ENCODE measurements at places on chromosomes 11 and 22.
A peak's percentile ranks its signal among the peaks of the same experiment; 100 is the strongest.

- no peak for DNase-seq
Observed at GRCh38 chr22:25485626-25486545, 78.6 kb upstream of the GRK3 start.

DNA sequence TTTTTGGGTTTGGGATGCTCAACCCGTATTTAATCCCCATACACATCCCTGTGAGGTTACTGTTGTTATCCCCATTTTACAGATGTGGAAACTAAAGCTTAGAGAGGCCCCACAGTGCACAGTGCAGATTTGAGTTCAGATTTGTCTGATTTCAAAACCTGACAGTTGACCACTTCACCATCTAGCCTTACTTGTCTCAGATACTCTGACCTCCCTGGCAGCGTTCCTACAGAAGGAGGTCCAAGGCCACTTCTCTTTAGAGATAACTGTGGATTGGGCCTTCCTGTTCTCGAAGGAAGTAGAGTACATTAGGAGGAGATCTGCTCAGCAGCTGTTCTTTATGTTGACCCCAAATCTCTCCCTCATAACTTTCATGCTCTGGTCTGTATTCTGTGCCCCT, 46.7 kb upstream of the CTTN start:
- no peak for DNase-seq

- DNase-seq: no peak
Observed at GRCh38 chr22:24408630-24409029, 18.8 kb upstream of the ADORA2A start.

DNA sequence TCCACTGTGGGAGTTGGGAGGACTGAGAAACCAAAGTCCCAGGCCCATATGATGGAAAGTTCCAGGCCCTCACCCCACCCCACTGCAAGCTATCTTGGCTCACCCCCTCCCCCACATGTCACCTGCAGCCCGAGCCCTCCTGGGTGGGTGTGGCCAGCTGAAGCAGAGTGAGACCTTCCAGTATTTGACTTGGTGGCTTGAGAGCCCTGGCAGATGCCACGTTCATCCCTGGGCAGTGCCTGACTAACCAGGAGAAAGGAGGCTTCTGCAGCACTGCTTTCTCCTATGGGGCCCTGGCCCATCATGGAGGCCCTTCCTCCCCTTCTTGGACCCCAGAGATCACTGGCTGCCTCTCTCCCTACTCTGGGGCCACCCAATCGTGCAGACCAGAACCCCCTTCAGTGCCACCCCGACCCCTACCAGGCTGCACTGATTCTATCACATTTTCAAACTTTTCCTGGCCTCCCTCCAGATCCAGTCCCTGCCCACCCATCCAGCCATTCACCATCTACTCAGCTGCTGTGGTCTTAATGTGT, 38.1 kb upstream of the WNT11 start:
- DNase-seq: no peak

GRCh38 chr11:18253233-18253632, 4.8 kb upstream of the SAA2 start:
- DNase-seq: no peak

GRCh38 chr11:106398502-106399075, 321.1 kb downstream of the AASDHPPT start:
- DNase-seq: no peak

DNA sequence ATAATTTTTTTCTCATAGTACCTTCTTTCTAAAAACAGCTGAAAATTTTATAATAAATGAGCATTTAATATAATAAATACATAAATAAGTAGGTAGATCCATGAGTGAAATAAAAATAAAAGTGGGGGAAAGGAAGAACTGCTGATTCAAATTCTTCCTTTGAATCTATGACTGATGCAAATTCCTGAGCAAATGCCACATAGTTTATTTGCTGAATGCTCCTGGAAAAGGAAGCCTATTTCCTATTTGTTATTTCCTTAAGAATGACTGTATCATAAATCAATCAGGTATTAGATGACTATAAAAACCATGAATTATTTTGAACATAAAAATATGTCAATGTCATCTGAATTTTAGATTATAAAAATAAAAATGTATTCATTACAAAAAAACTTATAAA, 16.6 kb downstream of the BTBD10 start:
- no peak for DNase-seq

DNA sequence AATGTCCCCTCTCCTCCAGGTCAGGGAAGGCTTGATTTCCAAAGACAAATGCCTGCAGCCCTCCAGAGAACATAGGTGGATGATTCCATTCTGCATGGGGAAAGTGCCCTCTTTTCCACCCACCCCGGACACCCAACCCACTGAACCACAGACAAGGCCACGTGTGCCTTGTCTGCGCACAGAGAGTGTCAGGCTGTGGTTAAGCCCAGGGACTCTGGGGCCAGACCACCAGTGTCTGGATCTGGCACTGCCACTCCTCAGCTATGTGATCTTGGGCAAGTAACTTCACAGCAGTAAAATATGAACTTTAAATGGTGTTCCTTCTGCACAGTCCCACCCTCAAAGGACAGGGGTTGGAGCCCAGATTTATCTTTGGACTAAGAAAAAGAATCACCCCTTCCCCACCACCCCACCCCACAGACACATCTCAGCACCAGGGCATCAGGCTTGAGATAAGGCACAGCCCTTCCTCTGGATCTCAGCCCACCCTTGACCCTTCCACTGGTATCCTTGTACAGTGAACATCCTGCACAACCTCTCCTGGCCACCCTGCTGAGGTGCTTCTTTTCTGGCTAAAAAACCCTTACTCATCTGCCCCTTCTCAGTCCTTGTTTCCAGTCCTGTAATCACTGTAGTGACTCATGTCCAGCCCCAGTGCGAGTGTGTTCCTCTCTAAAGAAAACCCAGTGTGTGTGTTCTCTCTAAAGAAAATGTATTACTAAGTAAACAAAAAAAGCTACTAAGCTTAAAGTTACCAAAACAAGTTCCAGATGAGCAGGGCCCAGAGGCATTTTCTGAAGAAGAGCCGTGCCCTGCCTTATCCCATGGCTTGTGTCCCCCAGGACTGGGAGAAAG, 1.9 kb upstream of the PTGDR2 start:
- DNase-seq: no peak

DNA sequence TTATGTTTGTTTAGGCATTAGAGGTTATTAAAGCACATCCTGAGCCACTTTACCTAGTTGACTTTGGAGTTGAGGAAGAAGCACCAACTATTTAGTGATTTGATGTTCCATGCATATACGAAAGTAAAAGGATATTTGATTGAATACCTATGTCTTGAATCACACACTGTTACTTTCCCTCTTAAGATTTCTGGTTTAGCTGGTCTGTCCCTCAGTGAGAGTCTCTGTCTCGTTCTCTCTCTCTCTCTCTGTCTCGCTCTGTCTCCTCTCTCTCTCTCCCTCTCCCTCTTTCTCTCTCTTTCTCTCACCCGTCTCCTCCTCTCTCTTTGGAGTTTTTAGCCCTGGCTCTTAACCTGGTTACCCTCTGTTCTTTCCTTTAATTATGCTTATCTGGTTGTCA, 11.0 kb downstream of the CTNND1 start:
- DNase-seq: no peak

- DNase-seq: no peak
Observed at GRCh38 chr11:65821107-65821506, 12.7 kb upstream of the SNX32 start.

GRCh38 chr11:118980191-118980881, 8.8 kb downstream of the FOXR1 start:
- DNase-seq: no peak

DNA sequence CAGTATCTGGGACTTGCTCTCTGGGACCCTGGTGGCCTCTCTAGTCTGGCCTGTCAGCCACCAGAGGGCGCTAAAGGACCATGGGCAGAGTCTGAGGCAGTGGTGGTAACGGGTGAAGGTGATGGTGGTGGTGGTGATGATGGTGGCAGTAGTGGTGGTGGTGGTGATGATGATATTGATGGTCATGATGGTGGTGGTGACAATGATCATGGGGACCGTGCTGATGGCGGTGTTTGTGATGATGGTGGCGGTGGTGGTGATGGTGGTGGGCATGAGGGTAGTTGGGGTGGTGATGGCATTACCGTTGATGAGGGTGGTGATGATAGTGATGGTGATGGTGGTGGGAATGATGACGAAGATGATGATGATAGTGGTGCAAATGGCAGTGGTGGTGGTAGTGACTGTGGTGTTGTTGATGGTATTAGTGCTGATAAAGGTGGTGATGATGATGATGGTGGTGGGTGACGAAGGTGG, 16.0 kb downstream of the TRPM5 start:
- DNase-seq: no peak

GRCh38 chr11:134750619-134751018, 338.6 kb upstream of the B3GAT1 start:
- DNase-seq: no peak

DNA sequence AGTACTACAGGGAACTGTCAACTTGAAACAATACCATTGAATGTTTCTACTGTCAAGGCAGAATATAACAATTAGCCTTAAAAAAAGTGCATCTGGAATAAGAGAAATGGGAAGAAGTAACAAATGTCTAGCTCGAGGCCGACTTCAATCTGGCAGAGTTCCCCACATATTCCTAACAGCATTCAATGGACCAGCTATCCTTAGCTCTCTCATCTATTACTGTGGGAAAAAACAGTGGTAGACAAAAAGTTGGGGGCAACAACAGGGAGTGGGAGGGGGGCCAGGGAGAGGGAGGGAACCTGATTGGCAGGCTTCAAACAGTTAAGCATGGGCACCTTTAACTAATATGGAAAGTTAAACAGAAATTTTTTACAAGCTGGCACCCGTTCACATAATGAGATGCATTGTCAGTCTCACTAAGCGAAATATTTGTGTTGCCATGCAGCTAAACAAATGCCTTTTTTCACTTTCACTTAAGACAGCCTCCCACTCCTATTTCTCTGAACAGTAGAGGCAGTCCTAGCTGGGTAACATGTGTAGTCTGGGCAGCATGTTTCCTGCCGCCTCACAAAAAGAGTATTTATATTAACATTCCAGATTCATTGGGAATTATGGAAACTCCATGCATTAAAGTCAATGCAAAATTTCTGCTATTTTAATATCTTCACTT, 62.2 kb upstream of the SOX6 start:
- DNase-seq: no peak

DNA sequence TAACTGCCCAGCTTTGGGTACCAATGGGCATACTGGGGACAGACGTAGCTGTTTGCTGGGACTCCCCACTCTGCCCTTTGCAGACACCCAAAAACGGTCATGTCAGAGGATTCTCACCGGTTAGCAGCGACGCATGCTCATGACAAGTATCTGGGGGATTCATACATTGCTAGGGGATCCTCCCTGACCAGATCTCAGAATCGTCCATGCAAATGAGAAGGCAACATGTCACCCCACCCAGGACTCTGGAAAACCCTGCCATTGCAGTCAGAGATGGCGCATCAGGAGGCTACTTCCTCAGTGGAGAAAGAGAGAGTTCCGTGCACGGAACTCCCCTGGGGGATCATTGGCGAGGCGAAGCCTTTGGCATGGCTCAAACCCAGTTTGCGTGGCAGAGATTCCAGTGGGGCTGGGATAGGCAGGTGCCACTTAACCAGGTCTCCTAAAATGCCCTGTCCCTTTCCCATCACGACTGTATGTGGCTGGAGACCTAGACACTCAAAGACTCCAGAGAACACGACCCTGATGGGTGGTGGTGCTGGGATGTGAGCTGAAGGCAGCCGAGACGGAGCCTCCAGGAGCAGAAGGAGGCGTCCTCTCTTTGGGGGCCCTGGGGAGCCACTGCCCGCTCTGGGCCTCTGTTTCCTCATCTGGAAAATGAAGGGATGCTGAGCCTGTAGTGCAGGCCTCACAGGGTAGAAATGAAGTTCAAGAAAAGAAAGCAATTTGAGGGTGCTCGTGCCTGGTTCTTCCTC, 4.9 kb downstream of the RGL4 start:
- DNase-seq: no peak

DNA sequence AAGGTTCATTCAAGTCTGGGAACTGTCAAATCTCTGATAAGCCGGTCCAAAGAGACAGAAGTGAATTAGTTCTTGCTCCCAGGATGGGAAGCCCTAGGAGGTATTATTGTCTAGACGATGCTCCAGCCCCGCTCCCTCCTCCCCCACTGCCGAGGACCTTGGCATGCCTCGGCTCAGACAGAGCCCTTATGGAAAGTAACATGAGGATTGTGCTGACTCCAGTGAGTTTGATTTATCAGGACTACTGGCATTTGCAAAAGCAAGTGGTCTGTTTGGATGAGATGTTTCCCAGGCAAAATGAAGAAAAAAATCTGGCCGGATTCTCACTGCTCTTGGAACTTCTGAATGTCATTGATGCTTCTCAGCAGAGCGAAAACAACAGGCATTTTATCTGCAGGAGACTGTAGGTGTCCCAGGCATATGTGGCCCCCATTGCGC, 341.0 kb downstream of the ETS1 start:
- DNase-seq: no peak

DNA sequence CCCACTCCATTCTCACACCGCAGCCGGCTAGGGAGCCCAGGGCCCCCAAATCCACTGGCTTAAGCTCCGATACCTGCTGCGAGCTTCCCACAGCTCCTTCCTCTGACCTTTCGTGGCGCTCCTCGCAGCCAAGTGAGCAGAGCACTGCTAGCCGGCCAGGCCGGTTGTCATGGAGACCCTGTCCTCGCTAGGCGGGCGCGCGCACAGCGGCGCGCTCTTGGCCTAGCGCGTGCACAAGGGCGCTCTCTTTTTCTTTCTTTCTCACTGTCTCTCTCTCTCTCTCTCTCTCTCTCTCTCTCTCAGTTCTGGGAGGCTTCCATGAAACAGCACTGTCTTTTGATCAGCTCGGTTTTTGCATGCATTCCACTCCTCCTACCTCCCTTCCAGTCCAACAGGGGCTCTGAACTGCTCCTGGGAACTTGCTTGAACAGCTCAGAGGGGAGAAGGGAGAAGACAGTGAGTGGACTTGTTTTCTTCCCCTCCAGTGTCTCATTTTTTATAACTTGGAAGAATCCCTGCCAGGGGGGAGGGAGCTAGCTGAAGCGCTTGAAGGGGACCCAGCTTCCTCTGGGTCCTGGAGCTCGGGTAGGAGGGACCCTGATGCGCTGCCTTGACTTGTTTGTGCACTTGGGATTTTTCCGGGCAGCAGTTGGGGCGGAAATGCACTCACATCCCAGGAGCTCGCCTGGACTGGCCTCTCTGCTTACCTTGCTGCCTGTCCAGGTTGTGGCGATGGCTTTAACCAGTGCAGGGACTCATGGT, 100.3 kb upstream of the AKIP1 start:
- peak; percentile 59 for DNase-seq
